ENCODE measurements at places on chromosomes 13 and 19.

DNA sequence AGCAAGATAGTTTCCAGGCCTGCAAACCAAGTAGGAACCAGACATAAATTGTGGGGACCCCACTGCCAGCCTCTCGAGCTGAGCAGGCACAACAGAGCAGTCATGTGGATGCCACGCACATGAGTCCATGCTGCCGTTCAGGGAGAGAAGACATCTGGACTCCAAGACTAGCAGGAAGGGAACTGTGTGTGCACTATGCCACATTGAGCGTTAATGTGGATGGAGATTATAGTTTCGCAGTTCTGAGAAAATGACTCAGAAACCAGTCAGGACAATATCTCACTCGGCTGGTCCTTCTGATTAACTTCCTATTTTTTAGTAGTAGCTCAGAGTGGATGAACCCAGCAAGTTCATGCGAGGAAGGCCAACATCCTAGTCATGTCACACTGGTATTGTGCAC, 124.9 kb downstream of the CRYL1 start:
- no peak for DNase-seq

GRCh38 chr19:38990949-38991697, 15.6 kb upstream of the FBXO17 start:
- DNase-seq: no peak

- no peak for DNase-seq
Measured at GRCh38 chr13:59766236-59766635, 397.5 kb downstream of the DIAPH3 start.

GRCh38 chr13:44135566-44135965, 238.1 kb upstream of the SERP2 start:
- DNase-seq: no peak

DNA sequence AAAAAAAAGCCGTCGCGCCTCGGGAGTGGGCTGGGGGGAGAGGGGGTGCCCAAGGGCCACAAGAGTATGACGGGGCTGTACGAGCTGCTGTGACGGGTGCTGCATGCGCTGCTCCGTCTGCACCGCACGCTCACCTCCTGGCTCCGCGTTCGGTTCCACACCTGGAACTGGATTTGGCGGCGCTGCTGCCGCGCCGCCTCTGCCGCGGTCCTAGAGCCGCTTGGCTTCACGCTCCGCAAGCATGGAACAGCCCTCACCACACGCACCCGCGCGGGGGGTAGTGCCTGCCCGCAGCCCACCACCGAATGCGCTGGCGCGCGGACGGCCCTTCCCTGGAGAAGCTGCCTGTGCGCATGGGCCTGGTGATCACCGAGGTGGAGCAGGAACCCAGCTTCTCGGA, 18.8 kb downstream of the C1QTNF9 start:
- DNase-seq: no peak

GRCh38 chr13:71578048-71578447, 289.0 kb downstream of the DACH1 start:
- no peak for DNase-seq

GRCh38 chr13:77697217-77698103, at the start of gene SLAIN1:
SLAIN1 (plus strand) TSS chr13:77697687; CDS start chr13:77697914, 227 bp downstream.
- DNase-seq: peak; percentile 87

DNA sequence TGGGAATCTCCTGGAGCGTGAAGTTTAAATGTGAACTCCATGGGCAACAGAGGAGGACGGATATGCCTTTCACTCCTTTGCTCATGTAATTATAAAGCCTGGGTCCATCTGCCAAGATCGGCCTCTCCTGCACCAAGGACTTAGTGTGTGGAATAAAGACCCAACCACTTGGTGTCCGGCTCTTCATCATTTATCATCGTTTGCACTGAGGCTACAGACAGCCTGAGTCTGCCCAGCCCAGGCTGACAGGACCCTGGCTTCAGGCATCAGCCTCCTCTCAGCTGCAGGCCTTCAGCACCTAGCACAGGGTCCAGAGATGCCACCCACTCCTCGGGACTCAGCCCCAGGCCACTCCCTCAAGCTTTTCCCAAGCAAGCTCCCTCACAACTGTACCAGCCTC, 206.8 kb upstream of the IPO5 start:
- no peak for DNase-seq

- DNase-seq: no peak
Measured at GRCh38 chr19:1501200-1501595, 10.2 kb downstream of the REEP6 start.

GRCh38 chr19:4052114-4052992, 14.3 kb downstream of the ZBTB7A start:
- no peak for DNase-seq

- DNase-seq: no peak
Measured at GRCh38 chr13:28530729-28531076, 35.8 kb upstream of the FLT1 start.

GRCh38 chr13:40316301-40316700, 350.1 kb downstream of the FOXO1 start:
- DNase-seq: peak; percentile 53

GRCh38 chr19:51128227-51128626, 3.5 kb downstream of the SIGLEC9 start:
- no peak for DNase-seq

DNA sequence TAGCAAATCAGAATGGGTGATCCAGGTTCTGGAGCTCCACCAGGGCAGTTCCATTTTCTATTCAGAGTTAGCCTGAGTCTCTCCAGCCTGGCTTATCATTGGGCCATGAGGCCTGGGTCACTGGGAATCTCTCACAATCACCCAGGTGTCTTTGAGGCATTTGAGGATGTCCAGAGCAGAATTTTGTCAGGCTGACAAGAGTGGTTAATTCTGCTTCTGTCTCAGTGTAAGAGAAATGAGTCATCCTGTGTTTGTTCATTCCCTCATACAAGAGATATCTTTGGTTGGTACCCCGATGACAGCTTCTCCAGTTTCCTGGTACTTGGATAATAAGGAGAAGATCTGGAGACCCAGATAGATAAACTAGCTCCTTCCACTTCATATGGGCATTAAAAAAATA, 10.4 kb downstream of the ZNF93 start:
- DNase-seq: no peak

- no peak for DNase-seq
Measured at GRCh38 chr13:40191186-40191980, 475.1 kb downstream of the FOXO1 start.

DNA sequence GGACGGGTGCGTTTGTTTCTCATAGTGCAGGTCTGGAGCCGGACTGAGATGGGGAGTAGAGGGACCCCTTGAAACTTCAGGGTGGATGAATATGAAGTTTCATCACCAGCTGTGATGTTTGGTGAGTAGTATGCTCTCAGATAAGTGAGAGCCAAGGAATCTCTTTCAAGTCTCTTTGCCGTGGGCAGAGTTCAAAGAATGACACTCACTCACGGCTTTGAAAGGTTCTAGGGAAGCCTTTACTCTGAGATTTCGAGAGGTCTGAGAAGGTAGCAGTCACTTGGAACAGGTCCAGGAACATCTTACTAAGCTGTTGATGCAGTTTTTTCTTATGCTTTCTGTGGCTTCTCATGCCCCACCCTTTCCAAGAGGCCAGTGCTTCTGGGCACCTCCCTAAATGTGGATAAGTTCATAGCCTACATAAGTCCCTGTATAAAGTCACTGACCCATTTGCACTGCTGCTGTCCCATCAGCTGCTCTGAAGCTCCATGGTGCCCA, at the start of gene IGFL2:
TSS of gene IGFL2 (plus strand) at position 448 of the 498 bp plus-strand sequence. CDS start at position 489, 41 bp downstream.
- DNase-seq: no peak

GRCh38 chr19:11300811-11301120, 4.8 kb downstream of the TSPAN16 start:
- no peak for DNase-seq

- DNase-seq: peak; percentile 94
Measured at GRCh38 chr19:3275583-3276340, 51.3 kb downstream of the CELF5 start.

- peak; percentile 67 for DNase-seq
Measured at GRCh38 chr19:8512115-8512967, 1.6 kb downstream of the ZNF414 start.

DNA sequence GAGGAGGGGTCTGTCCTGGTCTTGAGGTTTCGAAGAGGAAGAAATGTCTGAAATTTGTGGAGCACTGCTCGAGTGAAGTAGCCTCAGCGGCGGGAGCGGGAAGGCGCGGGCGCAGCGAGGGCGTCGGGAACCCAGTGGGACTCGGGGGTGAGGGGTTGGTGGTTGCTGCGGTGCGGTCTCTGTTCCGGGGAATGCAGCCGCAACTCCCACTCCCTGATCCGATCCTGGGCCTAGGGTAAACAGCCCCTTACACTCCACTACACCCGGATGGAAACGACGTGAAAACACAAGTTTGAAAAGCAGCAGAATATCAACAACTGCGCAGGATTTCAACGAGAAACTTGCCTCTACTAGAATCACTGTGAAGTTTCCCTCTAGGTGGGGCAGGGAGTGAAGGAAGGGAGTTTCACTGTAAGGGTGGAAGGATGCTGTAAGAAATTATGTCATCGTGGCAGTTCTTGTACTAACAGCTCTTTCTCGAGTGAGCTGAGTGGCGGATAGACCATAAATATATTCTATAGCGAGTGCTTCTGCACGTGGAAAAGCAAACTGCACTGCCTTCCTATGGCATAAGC, 2.0 kb upstream of the KLF12 start:
- no peak for DNase-seq
